ENCODE measurements at places on chromosomes 3 and 15.

- no peak for DNase-seq
Observed at GRCh38 chr15:73244333-73244732, 124.4 kb downstream of the HCN4 start.

DNA sequence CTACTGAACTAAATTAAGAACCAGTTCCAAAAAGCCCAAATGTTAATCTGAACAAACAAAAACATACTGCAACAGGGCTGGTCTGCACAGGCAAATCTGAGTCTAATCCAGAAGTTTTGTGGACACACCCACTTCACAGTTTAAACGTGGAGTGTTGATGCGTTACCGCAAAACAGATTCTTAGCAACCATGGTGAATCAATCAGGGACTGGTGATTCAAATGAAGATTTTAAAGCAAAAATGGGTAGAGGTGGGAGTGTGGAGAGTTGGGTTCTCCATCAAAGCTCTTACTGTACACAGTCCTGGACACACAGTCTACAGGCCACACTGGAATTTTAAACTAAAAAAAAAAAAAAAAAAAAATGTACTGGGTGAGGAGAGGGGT is 5.2 kb downstream of the ANXA2 start:
- DNase-seq = no peak

- DNase-seq = no peak
Observed at GRCh38 chr3:101038880-101039279, 45.7 kb upstream of the ABI3BP start.

DNA sequence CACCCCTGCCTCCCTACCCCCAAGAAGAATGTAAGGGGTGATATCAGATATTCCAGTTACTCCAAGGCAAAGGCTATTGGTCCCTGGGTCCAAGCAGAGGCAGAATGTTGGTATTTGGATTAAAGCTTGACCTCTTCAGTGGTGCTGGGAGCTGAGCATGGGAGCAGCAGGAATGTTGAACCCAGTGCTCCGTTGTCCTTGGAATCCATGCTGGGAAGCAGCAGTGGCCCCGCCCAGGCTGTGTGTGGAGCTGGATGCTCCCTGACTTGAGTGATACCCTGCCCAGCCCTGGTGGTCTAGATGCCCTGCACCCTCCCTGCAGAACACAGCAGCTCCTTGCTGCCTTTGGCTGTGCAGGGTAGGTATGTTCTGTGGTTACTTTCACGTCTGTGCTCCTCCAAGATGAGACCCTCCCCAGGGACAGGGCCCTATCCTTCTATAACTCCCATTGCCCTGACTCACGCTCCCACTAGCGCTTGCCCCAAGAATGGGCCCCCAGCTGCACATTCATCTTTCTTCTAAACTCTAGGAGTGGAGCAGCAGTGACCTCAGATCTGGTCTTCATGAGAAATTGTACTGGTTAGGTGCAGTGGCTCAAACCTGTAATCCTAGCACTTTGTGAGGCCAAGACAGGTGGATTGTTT is 35.1 kb downstream of the UMPS start:
- DNase-seq = no peak

- no peak for DNase-seq
Observed at GRCh38 chr3:171237009-171237385, 210.5 kb upstream of the SLC2A2 start.

DNA sequence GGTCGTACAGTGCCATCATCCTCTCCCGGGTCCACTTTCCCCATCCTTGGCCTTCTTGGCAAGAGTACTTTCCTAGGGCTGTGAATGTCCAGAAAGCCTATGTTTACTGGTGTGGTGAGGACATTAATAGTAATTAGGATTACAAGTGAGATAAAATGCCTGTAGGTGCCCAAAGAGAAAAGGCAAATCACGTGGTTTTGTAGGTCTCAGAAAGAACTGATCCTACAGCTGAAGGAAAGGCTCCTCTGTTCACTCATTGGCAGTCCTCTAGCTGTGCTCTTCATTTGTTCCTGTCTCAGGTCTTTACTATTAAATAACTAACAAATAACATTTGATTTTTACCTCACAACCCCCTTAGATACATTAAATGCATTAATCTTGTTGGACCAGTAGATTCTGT is 220.1 kb upstream of the CBLB start:
- DNase-seq = no peak

DNA sequence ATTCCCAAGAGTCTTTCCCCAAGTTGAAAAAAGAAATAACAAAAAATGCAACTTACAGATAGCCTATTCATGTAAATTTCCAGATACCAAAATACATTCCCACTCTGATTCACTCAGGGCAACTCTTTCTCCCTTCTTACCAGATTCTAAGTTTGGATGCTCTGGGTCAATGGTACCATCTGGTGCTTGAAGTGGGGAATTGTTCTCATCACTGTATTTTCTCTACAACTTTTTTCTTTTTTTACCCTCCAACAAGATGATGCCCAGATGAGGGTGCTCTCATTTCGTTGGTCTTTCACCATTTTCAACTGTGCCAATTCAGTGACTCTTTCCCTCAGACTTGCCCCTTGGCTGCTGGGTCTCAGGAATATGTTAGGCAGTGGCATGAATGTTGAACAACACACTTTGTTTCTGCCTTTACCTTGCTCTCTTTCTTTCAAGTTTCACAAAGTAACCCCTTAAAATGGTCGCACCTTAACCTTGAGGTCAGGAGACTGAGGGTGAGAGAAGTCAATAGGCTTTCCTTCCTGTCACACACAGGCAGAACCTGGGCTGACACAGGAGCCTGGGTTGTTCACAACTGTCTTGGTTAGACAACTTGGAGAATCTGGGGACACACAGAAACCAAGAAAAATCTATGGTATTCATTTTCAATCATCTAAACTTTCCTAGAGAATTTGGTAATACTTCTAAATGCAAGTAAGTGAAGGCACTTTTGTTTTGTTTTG is 330.7 kb upstream of the SLCO3A1 start:
- DNase-seq = no peak

GRCh38 chr3:66675366-66675765 is 174.5 kb upstream of the LRIG1 start:
- DNase-seq = no peak

DNA sequence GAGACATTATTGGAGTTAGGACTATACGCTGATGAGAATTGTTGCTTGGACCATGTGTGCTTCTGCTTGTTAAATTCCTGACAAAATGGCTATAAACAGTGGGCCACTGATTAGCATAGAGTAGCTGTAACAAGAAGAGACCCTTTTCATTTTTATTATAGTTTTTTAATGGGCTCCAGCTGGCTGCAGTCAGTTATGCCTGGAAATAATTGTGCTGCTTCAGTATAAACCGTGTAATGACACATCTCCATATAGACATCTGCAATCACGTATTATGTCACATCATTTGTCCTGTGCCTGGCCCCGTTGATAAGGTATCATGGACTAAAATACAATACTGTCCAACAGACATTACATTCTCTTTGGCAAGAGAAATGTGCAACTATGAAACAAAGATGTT is 50.9 kb downstream of the ARPP21 start:
- DNase-seq = no peak

DNA sequence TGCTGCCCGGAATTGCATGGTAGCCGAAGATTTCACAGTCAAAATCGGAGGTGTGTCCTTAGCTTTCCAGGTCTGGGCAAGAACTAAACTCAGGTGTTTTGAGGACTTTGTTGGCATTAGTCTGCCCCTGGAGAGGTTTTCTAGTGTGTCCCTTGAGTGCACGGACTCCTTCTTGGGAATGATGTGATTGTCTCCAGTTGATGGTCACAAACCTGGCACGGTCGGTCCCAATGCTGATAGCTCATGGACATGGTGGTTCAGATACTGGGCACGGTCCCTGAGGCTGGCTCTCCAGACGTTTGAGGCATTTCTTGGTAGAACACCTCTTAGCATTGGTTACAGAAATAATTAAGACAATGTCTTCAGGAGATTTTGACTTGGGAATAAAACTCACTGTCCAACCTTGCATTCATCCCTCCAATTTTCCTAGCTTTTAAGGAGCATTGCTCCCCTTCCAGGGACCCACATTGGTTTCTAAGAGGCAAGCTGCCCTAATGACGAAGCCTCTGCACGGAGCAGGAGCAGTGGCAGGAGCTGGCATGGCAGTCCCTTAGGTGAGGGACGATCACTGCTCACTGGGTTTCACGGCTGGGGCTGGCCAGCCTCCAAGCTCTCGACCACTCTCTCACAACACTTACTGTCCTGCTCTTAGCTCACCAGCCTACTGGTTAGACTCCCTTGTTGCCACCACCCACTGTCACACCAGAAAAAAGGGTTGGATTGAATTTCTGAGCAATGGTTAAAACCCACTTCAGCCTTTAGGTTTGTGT is 68.1 kb downstream of the PGPEP1L start:
- no peak for DNase-seq

DNA sequence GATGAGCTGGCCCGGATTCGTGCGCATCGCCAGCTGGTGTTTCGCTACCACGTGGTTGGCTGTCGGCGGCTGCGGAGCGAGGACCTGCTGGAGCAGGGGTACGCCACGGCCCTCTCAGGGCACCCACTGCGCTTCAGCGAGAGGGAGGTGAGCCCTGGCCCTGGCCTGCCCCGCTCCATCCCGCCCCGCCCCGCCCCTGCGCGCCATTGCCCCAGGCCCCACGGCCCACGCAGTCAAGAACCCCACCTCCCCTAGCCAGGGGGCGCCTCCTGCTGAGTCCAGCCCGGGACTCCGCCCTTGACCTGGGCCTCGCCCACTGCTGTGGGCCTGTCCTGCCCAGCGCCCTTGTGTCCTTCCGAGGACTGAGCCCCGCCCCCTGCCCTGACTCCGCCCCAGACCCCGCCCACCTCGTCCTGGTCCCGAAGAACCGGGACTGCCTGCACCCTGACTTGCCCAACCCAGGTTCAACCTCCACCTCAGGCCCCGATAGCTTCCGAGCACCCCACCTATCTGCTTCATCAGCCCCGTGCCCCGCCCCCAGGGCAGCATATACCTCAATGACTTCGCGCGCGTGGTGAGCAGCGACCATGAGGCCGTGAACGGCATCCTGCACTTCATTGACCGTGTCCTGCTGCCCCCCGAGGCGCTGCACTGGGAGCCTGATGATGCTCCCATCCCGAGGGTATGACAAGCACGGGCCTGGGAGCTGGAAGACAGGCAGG is 14.8 kb downstream of the NT5DC2 start:
- no peak for DNase-seq

- DNase-seq = no peak
Observed at GRCh38 chr3:134345202-134345601, 29.0 kb downstream of the AMOTL2 start.

GRCh38 chr15:66231394-66232266 is 21.9 kb downstream of the MEGF11 start:
- DNase-seq = no peak

DNA sequence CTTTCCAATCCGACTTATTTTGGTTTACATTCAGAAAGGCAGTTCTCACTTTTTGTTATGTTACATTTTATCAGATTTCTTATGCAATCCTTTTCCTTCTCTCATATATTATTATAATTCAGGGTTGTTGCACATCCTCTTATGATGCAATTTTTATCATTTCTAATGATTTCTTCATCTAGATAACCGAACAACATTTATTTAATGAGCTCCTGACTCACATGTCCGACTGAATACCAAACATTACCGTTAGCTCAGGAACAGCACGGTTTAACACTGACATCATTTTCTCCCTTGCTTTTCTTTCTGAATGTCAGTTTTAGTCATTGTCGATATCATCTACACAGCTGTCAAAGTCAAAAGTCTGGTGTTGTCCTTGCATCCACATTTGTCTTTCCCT is 199.2 kb downstream of the BCHE start:
- no peak for DNase-seq

GRCh38 chr3:190886945-190887344 is 24.5 kb upstream of the GMNC start:
- DNase-seq = no peak

DNA sequence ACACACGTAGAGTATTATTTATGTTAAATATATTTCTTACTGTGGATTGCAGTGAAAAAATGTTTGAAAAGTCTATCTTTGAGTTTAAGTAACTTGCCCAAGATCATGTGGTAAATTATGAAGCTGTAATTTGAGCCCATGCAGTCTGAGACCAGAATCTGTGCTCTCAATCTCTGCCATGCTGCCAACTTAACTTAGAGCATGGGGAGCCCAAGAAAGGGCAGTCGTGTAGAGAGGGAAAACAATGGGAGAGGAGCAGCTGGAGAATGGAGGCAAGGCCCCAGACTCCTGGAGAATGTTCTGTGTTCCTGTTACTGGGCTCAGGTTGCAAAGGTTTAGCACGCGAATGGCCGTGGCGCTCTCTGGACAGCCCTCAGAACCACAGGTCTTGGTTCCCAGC is 311.6 kb upstream of the RASGRP1 start:
- no peak for DNase-seq

DNA sequence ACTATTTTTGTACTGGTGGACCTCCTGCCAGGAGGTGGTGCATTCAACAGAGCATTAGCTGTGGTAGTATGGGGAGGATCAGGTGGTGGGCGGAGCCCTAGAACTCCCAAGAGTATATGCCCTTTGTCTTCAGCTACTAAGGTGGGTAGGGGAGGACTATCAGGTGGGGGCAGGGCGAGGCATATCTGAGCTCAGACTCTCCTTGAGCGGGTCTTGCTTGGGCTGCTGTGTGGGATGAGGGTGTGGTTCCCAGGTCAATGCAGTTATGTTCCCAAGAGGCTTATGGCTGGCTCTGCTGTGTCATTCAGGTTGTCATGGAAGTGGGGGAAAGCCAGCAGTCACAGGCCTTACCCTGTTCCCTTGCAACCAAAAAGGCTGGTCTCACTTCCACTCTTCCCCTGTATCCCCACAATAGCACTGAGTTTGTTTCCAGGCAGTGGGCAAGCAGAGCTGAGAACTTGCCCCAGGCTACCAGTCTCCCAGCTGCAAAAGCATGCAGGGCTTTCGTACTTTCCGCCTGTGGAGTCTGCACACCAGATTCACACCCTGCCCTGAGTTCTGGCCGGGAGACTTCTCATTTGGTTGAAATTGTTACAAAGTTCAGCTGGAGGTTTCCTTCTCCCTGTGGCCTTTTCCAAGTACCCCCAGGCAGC is 93.7 kb upstream of the DPPA4 start:
- no peak for DNase-seq

DNA sequence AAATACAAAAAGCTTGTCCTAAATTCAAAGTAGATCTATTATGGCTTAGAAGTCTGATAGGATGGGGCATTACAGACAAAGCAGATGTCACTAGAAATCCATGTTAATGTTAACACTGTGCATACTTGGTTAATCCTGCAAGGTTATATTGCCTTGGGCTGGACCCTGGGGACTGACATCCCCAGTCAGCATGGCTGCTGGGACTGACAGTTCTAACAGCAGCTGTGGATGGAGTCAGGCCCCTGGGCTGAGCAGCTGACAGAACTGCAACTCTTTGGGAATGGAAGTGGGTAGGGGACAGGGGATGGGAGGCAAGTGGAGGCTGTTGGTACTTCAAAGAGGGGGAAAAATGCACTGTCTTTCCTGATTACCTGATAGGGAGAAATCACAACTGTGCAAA is 7.5 kb downstream of the P2RY1 start:
- no peak for DNase-seq

Data from activated T-helper 1 cell treated with anti-CD3 and anti-CD28 coated beads, Interleukin-2, amount 50 U/mL, for 16 hours (primary cell).